IMR-90 (cell line): ENCODE measurements at places on chromosomes 2 and 18. TPM values are rescaled to one million over a fixed set of nuclear protein-coding genes. Genes with fewer than 3 reads are reported as not detected.

- H3K4me1 ChIP-seq: peaks cover 19% of the 10 kb centered on the region
- H3K27ac ChIP-seq: peak overlapping the region; percentile 1; the same call in 1 of the 2 replicates
- DNase-seq: no peak
- no peak overlapping the region for H3K4me3 ChIP-seq
- H3K36me3 ChIP-seq: no peaks in the 10 kb centered on the region
Observed at GRCh38 chr2:19138264-19138825, 220.1 kb downstream of the OSR1 start.

GRCh38 chr2:117618607-117619006 is 195.9 kb upstream of the DDX18 start:
- H3K4me1 ChIP-seq: no peaks in the 10 kb centered on the region
- H3K27ac ChIP-seq: no peak overlapping the region
- no peak for DNase-seq

- H3K27me3 ChIP-seq: no peaks in the 10 kb centered on the region
- DNase-seq: no peak
- no peaks in the 10 kb centered on the region for H3K36me3 ChIP-seq
- H3K4me1 ChIP-seq: peaks cover 5% of the 10 kb centered on the region; the same call in 1 of the 2 replicates
- no peak overlapping the region for H3K4me3 ChIP-seq
Observed at GRCh38 chr2:12852135-12852534, 135.4 kb downstream of the TRIB2 start.

- no peaks in the 10 kb centered on the region for H3K36me3 ChIP-seq
- DNase-seq: peak; percentile 48
- peaks cover 3% of the 10 kb centered on the region for H3K4me1 ChIP-seq
- H3K4me3 ChIP-seq: no peak overlapping the region
- no peak overlapping the region for H3K27ac ChIP-seq
Observed at GRCh38 chr18:11987527-11987926, 6.2 kb downstream of the IMPA2 start.

- H3K4me1 ChIP-seq: no peaks in the 10 kb centered on the region
- no peak overlapping the region for H3K4me3 ChIP-seq
- no peak for DNase-seq
- no peaks in the 10 kb centered on the region for H3K36me3 ChIP-seq
Observed at GRCh38 chr2:16277117-16277516, 336.8 kb downstream of the MYCN start.

- H3K27ac ChIP-seq: no peak overlapping the region
- H3K27me3 ChIP-seq: no peaks in the 10 kb centered on the region
- no peak overlapping the region for H3K4me3 ChIP-seq
- no peaks in the 10 kb centered on the region for H3K36me3 ChIP-seq
- H3K4me1 ChIP-seq: no peaks in the 10 kb centered on the region; the same call in 1 of the 2 replicates
- DNase-seq: peak; percentile 22
Observed at GRCh38 chr18:63878343-63878742, 9.2 kb upstream of the SERPINB2 start.

DNA sequence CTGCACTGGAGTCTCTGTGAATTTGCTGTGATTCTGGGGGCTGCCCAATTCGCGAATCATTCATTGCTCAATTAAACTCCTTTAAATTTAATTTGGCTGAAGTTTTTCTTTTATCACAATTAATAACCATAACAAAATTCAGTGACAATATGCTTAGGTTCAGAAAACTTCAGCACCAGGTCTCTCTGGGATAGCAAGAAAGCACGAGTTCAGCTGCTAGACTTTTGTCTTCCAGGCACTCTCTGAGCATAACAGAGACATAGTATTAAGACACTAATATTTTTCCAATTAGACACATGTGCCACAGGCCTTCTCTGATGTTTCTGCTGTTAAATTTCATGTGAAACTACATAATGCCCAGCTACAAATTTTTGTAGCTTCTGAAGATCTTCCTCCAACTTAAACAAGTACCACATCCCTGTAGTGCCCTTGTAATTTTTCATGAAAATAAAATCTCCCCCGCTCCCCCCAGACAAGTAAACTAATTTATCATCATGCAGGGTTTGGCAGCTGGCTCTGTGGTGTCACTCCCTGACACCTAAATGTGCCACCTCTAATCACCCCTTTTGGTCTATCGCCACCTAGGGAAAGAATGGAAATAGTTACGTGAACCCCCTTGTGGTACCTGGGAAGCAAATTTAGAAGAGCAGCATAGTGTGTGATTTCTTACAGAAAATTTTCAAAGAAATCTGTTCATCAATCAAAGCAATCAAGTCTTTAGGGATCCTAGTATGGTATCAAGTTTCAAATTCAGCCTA is 94.1 kb downstream of the CSRNP3 start:
- no peak for DNase-seq
- H3K27ac ChIP-seq: no peak overlapping the region
- H3K27me3 ChIP-seq: no peaks in the 10 kb centered on the region
- no peak overlapping the region for H3K4me3 ChIP-seq

GRCh38 chr2:21396252-21396651 is 272.5 kb downstream of the TDRD15 start:
- H3K4me3 ChIP-seq: no peak overlapping the region
- no peak for DNase-seq
- no peaks in the 10 kb centered on the region for H3K4me1 ChIP-seq

GRCh38 chr2:85963068-85963467 is 74.3 kb upstream of the ST3GAL5 start:
- H3K27ac ChIP-seq: no peak overlapping the region
- no peaks in the 10 kb centered on the region for H3K36me3 ChIP-seq
- H3K4me3 ChIP-seq: no peak overlapping the region
- no peaks in the 10 kb centered on the region; the same call in 1 of the 2 replicates for H3K27me3 ChIP-seq

DNA sequence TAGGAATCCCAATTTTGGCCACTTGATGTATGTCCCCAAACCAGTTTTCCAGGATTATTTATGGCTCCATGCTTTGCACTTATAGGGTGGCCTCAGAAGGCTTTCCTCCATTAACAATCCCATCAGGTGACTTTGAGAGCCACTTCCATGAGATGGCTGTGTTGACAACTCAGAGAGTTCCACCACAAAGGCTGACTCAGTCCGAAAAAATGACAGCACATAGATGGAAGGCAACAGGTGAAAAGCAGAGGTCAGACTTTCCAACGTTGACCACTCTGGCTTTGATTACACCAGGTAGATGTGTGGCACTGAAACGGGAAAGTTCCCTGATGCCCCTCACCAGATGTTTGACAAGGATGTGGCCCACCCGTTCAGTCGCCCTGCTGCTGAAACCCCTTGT is 431.4 kb upstream of the TNP1 start:
- peak overlapping the region; percentile 36; the same call in 1 of the 2 replicates for H3K27ac ChIP-seq
- H3K4me3 ChIP-seq: no peak overlapping the region
- H3K36me3 ChIP-seq: peaks cover 5% of the 10 kb centered on the region; the same call in 1 of the 2 replicates
- H3K27me3 ChIP-seq: no peaks in the 10 kb centered on the region
- no peak for DNase-seq
- H3K4me1 ChIP-seq: peaks cover 29% of the 10 kb centered on the region

GRCh38 chr2:46161911-46162310 is 135.3 kb upstream of the EPAS1 start:
- H3K36me3 ChIP-seq: peaks cover 12% of the 10 kb centered on the region; the same call in 1 of the 2 replicates
- H3K27ac ChIP-seq: no peak overlapping the region
- H3K4me1 ChIP-seq: peaks cover 35% of the 10 kb centered on the region
- no peak for DNase-seq
- H3K27me3 ChIP-seq: no peaks in the 10 kb centered on the region
- no peak overlapping the region for H3K4me3 ChIP-seq

GRCh38 chr2:121596221-121597080 is 52.8 kb downstream of the CLASP1 start:
- peaks cover 7% of the 10 kb centered on the region for H3K4me1 ChIP-seq
- H3K4me3 ChIP-seq: peak overlapping the region; percentile 9; the same call in 1 of the 2 replicates
- H3K36me3 ChIP-seq: peaks cover 2% of the 10 kb centered on the region; the same call in 1 of the 2 replicates
- H3K27ac ChIP-seq: peak overlapping the region; percentile 33; the same call in 1 of the 2 replicates
- peak; percentile 57 for DNase-seq

DNA sequence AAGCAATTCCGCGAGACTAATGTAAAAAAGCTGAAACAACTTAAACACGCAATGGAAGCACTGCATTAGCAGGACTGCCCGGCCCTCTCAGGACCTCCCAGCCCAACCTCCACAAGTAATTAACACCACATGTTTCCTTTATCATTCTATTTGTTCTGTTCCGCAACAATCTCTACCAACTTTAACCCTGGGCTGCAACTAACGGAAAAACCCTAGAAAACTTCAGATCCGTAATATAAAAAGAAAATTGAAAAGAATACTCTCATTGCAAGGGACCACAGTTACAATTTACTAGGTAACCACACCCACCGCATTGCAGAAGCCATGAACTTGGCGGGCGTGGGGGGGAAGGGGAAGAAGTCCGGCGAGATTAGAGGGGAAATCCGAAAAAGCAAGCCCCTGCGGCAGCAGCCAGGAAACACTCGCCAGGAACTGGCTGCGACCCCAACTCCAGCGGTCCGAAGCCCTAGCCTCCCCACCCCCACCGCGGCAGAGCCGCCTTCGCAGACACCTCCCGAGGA is 1.2 kb downstream of the EPB41L3 start:
- H3K27ac ChIP-seq: peak overlapping the region; percentile 27; the same call in 1 of the 2 replicates
- no peaks in the 10 kb centered on the region for H3K36me3 ChIP-seq
- no peaks in the 10 kb centered on the region for H3K4me1 ChIP-seq
- peak overlapping the region; percentile 98 for H3K4me3 ChIP-seq
- no peaks in the 10 kb centered on the region; the same call in 1 of the 2 replicates for H3K27me3 ChIP-seq

GRCh38 chr2:12050396-12050795 is 304.0 kb downstream of the LPIN1 start:
- no peak overlapping the region for H3K4me3 ChIP-seq
- peak; percentile 94 for DNase-seq
- H3K36me3 ChIP-seq: no peaks in the 10 kb centered on the region
- no peaks in the 10 kb centered on the region for H3K27me3 ChIP-seq
- peaks cover 5% of the 10 kb centered on the region for H3K4me1 ChIP-seq

- H3K36me3 ChIP-seq: no peaks in the 10 kb centered on the region
- H3K27ac ChIP-seq: no peak overlapping the region
- no peak for DNase-seq
- peaks cover 26% of the 10 kb centered on the region for H3K27me3 ChIP-seq
- 0 out of 2 replicates have a peak, but pooled peaks cover 1% of the 10 kb centered on the region for H3K4me1 ChIP-seq
Observed at GRCh38 chr2:72129681-72130340, 17.9 kb downstream of the CYP26B1 start.

DNA sequence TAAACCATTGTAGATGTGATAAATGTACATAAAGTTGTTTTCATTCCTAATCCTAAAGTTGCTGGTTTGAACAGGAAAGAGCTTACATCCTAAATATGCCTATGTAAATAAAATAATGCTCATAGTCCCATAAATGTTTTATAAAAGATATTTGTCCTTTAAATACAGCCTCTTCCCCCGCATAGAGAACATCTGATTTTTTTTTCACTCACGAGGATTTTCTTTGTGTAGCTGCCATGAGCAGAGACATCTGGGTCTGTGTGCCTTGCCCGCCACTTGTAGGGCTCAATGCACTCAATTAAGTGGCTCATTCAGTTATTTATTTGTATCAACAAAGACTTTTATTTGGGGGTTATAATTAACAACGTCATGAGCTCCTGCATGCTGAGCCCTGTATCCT is 72.8 kb downstream of the SOWAHC start:
- H3K36me3 ChIP-seq: no peaks in the 10 kb centered on the region
- H3K4me3 ChIP-seq: no peak overlapping the region
- DNase-seq: no peak
- peaks cover 4% of the 10 kb centered on the region; the same call in 1 of the 2 replicates for H3K4me1 ChIP-seq

- H3K27me3 ChIP-seq: no peaks in the 10 kb centered on the region
- no peak overlapping the region for H3K4me3 ChIP-seq
- peaks cover 5% of the 10 kb centered on the region for H3K36me3 ChIP-seq
Observed at GRCh38 chr2:206031162-206031784, 54.7 kb downstream of the INO80D start.

GRCh38 chr18:8732442-8733360 is 27.3 kb downstream of the MTCL1 start:
- H3K36me3 ChIP-seq: peaks cover 31% of the 10 kb centered on the region
- H3K4me1 ChIP-seq: peaks cover 27% of the 10 kb centered on the region
- no peaks in the 10 kb centered on the region for H3K27me3 ChIP-seq
- no peak overlapping the region for H3K27ac ChIP-seq
- H3K4me3 ChIP-seq: no peak overlapping the region

GRCh38 chr18:38481576-38481975 is 916.0 kb upstream of the CELF4 start:
- H3K27ac ChIP-seq: no peak overlapping the region
- no peaks in the 10 kb centered on the region for H3K27me3 ChIP-seq
- no peak for DNase-seq
- H3K36me3 ChIP-seq: no peaks in the 10 kb centered on the region
- no peaks in the 10 kb centered on the region for H3K4me1 ChIP-seq
- H3K4me3 ChIP-seq: no peak overlapping the region

GRCh38 chr2:236904389-236905263 is 181.1 kb upstream of the COPS8 start:
- no peaks in the 10 kb centered on the region for H3K4me1 ChIP-seq
- H3K36me3 ChIP-seq: no peaks in the 10 kb centered on the region
- no peak for DNase-seq
- H3K4me3 ChIP-seq: no peak overlapping the region
- no peak overlapping the region for H3K27ac ChIP-seq

GRCh38 chr2:133418671-133419070 is 149.6 kb downstream of the NCKAP5 start:
- peaks cover 12% of the 10 kb centered on the region for H3K4me1 ChIP-seq
- H3K27me3 ChIP-seq: no peaks in the 10 kb centered on the region
- H3K4me3 ChIP-seq: no peak overlapping the region
- DNase-seq: no peak
- H3K36me3 ChIP-seq: no peaks in the 10 kb centered on the region

DNA sequence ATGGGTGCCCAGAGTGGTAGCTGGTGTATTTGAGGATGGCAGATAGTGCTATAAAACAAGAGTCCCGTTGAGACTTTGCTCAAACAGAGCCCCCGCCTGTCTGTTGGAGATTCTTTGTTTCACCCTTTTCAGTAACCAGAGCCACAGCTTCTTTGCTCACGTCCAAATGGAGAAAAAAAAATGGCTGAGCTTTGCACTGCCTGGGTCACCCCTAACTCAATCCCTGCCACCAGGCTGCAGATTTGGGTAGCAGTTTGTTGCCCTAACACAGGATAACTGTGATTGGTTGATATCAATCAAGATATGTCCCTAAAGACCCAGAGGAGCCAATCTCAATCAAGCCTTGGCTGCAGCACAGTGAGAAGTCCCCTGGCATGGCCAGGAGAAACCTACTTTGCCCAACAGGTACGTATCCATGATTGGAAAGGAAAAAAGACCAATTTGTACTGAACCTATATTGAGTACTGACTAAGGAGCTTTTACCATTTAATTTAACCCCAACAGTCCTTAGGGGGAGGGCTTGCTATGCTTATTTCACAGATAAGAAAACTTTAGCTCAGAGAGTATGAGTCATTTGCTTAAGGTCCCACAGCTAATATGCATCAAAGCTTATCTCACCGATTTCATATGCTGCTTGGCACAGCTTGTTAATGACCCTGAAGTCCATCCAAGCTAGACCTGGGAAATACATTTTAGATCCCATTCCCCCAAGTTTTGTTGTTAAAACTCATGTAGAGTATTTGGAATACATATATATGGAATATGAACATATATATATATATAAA is 72.0 kb upstream of the SH3BP4 start:
- no peak overlapping the region for H3K4me3 ChIP-seq
- peak; percentile 97 for DNase-seq
- H3K4me1 ChIP-seq: peaks cover 13% of the 10 kb centered on the region
- H3K36me3 ChIP-seq: no peaks in the 10 kb centered on the region

- H3K36me3 ChIP-seq: no peaks in the 10 kb centered on the region
- DNase-seq: no peak
- H3K4me1 ChIP-seq: no peaks in the 10 kb centered on the region
- no peaks in the 10 kb centered on the region for H3K27me3 ChIP-seq
- H3K27ac ChIP-seq: no peak overlapping the region
Observed at GRCh38 chr2:209636076-209636475, 135.6 kb upstream of the UNC80 start.

- no peak overlapping the region for H3K4me3 ChIP-seq
- DNase-seq: no peak
Observed at GRCh38 chr2:127608061-127609030, 37.6 kb upstream of the GPR17 start.

The SERPINB4 gene
- not detected in 2 replicates for total RNA-seq

The C2orf15 gene
- total RNA-seq: under 0.01 TPM in 1 of 2 replicates, not detected in the other

The UNC50 gene
- 18.3 and 40.3 TPM in 2 replicates for total RNA-seq

The LCT gene
- total RNA-seq: under 0.01 TPM in 1 of 2 replicates, not detected in the other

The GKN1 gene
- not detected in 2 replicates for total RNA-seq

The IL18RAP gene
- not detected in 2 replicates for total RNA-seq

The SNORC gene
- under 0.01 and 0.28 TPM in 2 replicates for total RNA-seq

The TUBB8B gene
- not detected in 2 replicates for total RNA-seq
